ENCODE measurements at places on chromosomes 2 and 18. TPM values are rescaled to one million over a fixed set of nuclear protein-coding genes. Genes with fewer than 3 reads are reported as not detected.

- DNase-seq: no peak
These were observed 1511.2 kb upstream of the ZEB2 start for GRCh38 chr2:146031158-146031557.

- DNase-seq: no peak
These were observed 5.9 kb upstream of the TCF4 start for GRCh38 chr18:55593888-55594287.

GRCh38 chr2:157302492-157303099 lies 23.0 kb downstream of the ERMN start:
- no peak for DNase-seq

GRCh38 chr2:199883474-199884212 lies 27.4 kb upstream of the C2orf69 start:
- DNase-seq: no peak

DNA sequence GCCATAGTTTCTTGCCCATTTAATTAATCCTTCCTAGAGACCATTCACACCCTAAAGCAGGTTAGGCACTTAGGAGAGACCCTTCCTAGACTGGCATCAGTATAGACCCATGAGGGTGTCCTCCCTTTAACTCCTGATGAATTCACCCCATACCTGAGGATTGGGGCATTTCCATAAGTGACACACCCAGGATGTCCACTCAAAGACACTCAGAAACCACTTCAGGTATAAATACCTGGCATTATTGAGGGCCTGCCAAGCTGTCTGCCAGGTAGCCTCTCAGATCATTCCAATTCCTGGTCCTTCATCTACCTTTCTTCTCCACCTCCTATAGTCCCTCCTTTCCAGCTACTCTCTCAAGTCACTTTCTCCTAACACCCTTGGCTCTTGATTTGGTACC lies 57.5 kb upstream of the SLC14A2 start:
- no peak for DNase-seq

DNA sequence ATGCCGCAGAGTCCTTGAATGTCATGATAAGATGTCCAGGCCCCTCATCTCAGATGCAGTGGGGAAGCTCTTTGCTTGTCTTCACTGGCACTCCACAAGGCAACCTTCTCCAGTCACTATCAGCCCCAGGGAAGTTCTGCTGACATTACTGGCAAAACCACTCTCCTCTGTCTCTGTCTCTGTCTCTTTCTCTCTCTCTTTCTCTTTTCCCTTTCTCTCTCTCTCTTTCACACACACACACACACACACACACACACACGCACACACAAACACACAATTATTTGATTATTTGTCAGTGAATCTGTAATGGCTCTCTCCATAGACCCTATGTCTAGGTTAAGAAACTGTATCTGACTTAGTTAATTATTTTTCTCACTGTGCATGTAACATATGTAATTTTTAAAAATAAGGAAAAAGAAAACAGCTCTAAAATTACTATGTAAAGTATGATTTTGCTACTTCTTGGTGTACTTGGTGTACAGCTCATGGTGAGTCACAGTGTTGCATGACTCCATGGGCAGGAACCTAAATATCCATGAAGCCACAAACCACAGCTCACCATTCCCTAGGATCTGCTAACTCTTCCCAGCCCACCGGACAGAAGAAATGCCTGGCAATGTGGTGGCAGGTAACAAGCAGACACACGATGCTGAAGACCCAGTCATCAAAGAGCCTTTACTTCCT lies 594.9 kb upstream of the ID2 start:
- DNase-seq: no peak

DNA sequence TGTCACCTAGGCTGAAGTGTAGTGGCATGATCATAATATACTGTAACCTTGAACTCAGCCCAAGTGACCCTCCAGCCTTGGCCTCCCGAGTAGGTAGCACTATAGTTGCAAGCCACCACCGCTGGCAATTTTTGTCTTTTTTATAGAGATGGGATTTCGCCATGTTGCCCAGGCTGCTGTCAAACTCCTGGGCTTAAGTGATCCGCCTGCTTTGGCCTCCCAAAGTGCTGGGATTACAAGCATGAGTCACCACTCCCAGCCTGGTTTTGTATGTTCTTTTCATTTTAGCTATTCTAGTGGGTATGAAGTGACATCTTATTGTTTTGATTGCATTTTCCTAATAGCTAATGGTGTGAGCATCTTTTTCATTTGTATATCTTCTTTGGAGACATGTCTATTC lies 11.3 kb upstream of the EXOC6B start:
- DNase-seq: no peak

- DNase-seq: peak; percentile 54
These were observed 1.0 kb downstream of the DNPEP start for GRCh38 chr2:219386532-219387280.

DNA sequence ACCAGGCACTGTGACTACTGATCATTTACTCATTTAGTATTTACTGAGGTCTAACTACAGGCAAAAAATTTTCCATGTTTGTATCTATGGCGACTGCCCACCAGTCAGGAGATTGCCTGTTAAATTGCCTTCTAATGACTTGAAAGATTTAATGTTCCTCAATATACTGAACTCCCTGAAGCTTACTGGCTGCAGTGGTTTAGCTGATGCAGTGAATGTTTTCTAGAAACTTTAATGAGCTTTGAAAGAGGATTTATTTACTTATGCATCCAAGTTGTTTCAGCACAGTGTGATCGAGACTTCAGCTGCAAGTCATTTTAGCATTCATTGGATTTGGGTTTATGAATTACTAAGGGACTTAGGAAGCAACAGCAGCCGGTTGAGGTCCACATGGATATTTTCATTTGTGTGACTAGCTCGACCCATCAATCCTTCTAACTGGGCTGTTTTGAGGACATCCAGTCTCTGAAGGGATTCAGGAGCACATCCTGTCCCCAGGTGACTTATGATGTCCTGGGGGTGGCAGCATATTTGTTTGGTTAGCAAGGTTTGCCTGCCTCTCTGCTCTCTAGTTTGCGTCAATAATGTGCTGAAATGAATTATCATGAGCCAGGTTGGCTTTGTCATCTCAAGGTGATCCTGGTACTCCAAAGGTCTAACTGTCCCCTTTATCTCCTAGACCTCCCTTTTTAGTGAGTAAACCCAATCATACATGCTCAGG lies 26.8 kb downstream of the ACMSD start:
- DNase-seq: no peak

- no peak for DNase-seq
These were observed 65.2 kb downstream of the PLCL1 start for GRCh38 chr2:197869501-197870111.

DNA sequence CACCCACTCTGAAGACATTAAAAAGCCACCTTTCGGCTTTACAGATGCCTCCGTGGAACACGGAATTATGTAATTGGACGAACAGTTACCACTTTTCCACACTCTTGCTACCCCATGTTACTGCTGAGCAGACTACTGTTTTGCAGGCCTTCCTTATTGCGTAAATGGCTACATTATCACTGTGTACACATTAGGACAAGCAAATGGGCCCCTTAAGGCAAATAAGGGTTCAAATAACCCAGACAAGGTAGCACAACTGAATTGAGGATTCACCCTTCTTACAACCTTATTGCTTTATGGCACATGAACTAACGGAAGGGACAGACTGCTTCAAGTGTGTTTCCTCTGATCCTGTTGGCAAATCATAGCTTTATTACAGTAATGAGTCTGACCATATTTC lies 832.2 kb upstream of the FANCL start:
- DNase-seq: no peak

- DNase-seq: no peak
These were observed 125.8 kb downstream of the CABLES1 start for GRCh38 chr18:23260926-23261590.

GRCh38 chr2:189835855-189836558 lies 51.8 kb downstream of the PMS1 start:
- no peak for DNase-seq

- DNase-seq: peak; percentile 51
These were observed 82.1 kb upstream of the POMC start for GRCh38 chr2:25250331-25251070.

DNA sequence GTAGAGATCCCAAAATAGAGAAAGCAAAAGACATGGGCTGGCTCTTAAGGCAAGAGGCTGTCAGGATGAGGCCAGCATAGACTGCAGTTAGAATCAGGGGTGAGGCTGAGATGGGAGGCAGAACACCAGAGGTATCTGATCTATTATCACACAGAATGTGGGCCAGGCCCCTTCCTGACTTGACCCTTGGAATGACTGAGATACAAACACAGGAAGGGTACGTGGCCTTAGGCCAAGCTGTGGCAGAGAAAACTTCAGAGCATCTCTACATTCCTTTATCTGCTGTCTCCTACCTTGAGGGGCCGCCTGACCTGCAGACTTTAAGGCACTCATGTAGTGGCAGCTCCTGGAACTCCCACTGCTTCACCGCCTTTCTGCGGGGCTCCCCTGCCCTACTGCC lies 28.4 kb downstream of the TMEM17 start:
- DNase-seq: no peak

DNA sequence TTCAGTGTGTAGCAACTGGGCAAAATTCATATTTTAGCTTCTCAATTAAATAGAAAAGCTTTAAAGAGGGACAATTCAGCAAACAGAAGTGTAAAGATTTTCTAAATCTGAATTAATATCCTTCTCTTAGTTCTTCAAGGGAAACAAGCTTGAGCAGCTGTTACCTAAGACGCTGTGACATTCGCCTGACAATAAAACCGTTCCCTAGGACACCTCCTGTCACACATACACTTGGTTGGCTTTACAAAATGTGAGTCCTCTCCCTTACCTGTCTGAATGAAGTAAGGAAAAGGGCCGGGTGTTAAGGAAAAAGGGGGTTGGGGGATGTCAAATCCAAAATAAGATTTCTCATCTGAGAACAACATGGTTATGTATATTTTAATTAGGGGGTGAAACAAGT lies 2.1 kb downstream of the SERTAD2 start:
- no peak for DNase-seq

- no peak for DNase-seq
These were observed 52.0 kb downstream of the FEZ2 start for GRCh38 chr2:36545871-36546416.

DNA sequence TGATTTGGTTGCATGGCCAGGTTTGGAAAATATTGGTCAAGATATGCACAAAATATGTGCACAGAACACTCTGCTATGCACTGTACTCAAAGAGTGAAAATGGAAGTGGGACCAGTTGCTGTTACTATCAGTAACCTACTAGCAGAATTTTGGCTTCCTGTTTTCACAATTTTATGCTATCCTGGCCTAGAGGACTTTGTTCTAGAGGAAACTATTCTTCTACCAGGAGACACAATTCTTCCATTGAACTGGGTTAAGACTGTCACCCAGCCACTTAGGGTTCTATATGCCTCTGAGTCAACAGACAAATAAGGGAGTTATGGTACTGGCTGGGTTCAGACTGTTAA lies 431.4 kb upstream of the DCC start:
- DNase-seq: no peak

DNA sequence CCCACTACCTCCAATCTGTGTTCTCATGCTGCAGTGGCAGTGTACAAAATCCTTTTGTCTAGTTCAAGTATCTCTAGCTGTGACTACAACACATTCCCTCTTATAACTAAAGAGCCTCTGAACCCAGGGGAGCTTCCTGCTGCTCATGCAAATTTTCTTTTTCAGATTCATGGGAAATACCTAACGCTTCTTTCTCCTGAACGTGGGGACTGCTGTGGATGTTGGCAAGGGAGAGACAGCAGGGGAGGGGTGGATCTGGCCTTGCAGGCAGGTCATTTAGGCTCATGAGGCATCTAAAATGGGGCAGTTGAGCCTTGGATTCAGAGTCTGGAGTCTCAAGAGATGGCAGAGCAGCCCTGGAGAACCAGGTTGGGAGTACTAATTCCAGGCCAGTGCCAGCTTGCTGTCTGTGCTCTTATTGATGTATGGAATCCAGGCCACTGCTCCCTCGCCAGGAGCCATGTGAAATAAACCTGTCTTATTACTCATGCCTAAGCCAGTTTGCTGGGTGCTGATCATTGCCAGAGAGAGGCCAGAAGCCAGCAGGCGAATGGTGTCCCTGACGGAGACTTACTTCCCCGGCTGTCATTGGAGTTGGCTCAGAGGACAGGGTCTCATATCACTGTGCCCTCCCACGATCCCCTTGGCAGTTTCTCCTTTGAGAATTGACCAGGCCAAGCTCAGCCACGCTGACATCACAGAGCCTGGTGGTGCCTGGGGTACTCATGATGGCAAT lies 29.2 kb upstream of the TNP1 start:
- no peak for DNase-seq

- no peak for DNase-seq
These were observed 491.9 kb upstream of the CHAC2 start for GRCh38 chr2:53275743-53276142.

The MAPK4 gene
- 41.1 TPM for total RNA-seq

The SIX3 gene
- not detected for total RNA-seq

The AFTPH gene
- total RNA-seq: 13.2 TPM

The CFAP65 gene
- not detected for total RNA-seq

The HOXD3 gene
- not detected for total RNA-seq

The CD302 gene
- total RNA-seq: 31.4 TPM

The AGBL5 gene
- 11.0 TPM for total RNA-seq

The TUBA3D gene
- 10.9 TPM for total RNA-seq

The MERTK gene
- 7.3 TPM for total RNA-seq

The FEV gene
- not detected for total RNA-seq

The SRD5A2 gene
- not detected for total RNA-seq
